Panc1 (cell line): ENCODE measurements at places on chromosomes 6 and 20. TPM values are rescaled to one million over a fixed set of nuclear protein-coding genes. Genes with fewer than 3 reads are reported as not detected.
A peak's percentile ranks its signal among the peaks of the same experiment; 100 is the strongest.

DNA sequence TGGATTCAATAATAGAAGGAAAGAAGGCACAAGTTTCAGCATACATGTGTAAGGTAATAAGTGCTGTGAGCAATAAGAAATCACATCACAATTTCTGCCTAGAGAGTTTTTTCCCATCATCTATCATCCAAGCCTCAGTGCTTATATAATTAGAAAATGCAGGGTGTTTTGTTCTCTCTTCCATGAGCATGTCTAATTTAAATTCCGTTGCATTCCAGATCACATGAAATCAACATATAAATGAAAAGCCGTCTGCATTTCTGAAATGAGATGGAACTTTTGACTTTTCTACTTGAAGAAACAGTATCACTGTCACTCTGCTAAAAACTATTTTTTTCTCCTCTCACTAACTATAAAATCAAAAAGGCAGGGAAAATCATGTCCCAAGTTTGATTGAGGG, 74.5 kb upstream of the CD2AP start:
- DNase-seq = no peak

DNA sequence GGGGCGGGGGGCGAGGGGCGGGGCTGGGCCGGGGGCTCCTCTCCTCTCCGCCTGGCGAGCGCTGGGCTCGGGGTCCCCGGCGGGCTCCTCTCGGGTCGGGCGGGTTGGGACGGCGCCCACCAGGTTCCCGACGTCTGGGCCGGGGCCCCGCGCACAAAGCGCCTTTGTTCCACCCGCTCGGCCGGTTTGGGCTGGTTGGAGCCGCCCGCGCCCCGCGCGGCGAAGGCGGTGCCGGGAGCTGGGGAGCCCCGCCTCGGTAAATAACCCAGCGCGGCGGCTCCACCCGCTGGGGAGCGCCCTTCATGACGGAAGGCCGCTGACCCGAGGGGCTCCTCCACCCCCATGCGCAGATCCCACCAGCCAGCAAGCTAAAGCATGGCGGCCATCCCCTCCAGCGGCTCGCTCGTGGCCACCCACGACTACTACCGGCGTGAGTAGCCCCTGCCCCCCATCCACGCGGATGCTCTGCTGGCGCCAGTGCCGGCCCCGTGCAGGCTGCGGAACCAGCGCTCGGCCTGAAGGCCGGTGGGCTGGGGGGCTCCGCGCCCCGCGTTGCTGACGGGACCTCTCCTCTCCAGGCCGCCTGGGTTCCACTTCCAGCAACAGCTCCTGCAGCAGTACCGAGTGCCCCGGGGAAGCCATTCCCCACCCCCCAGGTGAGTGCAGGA, 503 bp downstream of the PPDPF start:
- no peak for DNase-seq

GRCh38 chr6:7758456-7758855, 32.6 kb downstream of the BMP6 start:
- peak; percentile 15 for DNase-seq

DNA sequence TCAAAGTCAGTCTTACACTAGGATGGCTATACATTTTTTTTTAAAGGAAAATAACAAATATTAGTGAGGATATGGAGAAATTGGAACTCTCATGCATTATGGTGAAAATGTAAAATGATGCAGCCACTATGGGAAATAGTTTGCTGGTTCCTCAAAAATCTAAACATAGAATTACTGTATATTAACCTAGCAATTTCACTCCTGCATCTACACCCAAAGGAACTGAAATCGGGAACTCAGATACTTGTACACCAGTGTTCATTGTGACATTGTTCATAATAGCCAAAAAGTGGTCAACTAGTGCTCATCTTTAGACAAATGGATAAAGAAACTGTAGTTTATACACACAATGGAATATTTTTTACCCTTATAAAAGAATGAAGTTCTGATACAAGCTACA, 110.7 kb downstream of the UTRN start:
- DNase-seq = no peak

DNA sequence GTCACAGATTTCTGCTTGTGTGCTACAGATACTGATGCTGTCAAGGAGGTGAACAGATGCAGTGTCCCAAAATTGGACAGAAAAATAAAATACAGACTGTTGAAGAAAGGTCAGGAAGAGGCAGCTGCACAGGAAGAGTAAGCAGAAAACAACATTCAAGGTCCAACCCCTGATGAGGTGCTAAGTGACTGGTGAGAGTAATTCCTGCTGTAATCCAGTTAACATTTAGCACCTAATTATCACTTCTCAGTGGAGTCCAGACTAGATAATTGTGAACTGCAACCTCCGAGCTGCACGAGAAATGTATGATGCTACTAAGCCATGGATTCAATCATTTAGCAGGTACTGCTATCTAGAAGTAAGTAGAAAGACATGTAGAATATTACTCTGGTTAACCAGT, 36.3 kb upstream of the NRSN1 start:
- no peak for DNase-seq

GRCh38 chr6:106169517-106169916, 83.4 kb downstream of the PRDM1 start:
- DNase-seq = no peak

- no peak for DNase-seq
Observed at GRCh38 chr6:21653905-21654304, 60.4 kb downstream of the SOX4 start.

DNA sequence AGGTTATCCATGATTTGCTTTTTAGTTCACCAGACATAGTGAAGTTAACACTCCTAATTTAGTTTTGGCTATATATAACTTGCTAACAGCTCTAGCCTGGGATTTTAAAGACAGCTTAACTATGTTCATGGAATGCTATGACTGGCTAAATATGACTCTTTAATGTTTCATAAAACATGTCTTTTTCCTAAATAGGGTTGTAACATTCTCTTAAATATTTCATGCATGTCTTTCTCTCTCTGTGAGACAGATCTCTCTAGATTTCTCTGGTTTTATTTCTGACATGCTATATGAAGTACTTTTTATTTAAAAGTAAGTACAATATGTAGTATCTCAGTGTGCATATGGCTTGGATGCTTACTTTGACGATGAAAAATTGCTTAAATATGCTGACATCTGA, 35.7 kb downstream of the MACROD2 start:
- DNase-seq = no peak

DNA sequence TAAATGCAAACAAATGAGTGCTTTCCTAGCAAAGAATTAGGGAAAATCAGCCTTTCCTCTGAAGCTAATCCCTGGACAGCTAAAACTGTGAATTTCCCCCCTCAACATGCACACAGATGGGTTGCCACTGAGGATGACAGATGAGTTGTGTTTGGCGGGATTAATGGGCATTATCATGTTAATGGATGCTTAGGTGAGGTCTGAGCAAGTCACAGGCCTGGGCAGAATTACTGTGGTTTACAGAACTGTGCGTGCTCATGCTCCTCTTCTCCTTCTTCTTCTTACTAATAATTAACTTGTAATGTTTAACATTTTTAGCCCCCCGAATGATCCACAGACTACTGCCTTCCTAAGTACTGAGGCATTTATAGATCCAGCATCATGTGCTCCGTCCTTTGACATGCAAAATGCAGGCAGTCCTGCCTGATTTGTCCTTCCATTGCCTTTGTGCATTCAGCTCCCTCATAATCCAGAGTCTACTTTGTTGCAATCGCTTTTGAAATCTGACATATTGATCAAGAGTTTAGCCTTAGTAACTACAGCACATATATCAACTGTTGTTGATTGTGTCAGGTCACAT, 753.4 kb upstream of the MMS22L start:
- DNase-seq = no peak

DNA sequence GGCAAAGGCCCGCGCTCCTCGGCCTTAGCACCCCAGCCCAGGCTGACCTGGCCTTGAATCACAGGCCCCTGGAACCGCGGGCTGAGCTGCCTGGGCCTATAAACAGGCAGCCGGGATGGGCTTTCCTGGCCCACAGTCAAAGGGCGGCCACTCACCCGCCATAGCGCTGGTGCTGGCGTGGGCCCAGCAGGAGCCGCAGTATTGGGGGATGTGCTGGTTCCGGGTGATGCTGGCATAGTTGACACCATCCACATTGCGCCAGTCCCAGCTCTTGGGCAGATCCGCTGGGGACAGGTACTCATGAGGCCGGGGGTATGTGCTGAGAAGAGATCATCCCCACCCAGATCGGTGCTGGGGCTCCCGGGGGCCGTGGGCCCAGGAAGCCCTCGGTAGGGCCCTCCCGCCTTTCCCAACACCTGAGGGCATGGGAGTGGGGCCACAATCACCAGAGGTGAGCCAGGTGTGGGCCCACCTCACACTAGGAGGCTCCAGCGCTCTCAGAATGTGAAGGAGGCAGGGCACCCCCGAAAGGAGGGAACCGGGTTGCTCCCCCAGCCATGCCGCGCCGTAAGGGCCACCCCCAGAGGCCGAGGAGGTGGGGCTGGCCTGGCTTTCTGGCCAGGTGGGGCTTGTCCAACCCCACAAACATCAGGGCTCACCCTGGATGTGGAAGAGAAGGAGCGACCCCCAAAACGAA, 739 bp downstream of the CTSZ start:
- no peak for DNase-seq

DNA sequence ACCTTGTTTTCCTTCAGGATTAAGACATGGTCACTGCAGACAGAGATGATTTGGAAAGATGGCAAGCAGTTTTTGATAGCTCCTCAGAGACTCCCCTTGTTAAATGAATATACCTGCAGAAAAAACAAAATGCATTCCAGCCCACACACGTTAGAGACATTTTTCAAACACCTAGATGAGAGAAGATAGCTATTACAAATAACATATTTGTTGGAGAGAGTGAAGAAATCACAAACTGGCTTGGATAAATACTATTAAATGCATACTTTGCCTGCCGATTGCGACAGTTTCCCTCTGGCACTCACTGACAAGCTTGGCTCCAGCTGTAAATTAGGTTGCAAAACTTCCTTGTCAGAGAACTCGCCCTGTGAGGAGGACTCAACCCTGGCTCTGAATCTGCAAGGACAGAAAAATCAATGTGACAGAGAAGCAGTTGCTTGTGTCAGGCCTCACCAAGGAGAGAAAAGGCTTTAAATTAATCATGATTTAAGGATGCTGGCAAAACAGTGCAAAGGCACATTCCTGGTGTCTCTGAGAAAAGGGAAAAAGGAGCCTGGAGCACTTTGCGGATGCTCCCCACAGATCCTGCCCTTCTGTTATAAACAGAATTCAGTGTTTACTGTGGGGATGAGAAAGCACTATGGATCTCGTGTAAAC, 423.7 kb upstream of the MARCKS start:
- DNase-seq = no peak

GPR6 gene
- total RNA-seq = not detected

PAX1 gene
- total RNA-seq = not detected

VSX1 gene
- 0.21 TPM for total RNA-seq

GJA1 gene
- total RNA-seq = 3.8 TPM
